Activated CD4-positive, alpha-beta T cell treated with anti-CD3 and anti-CD28 coated beads, Interleukin-2, amount 50 U/mL, for 16 hours (primary cell): ENCODE measurements at places on chromosomes 6 and 20.

DNA sequence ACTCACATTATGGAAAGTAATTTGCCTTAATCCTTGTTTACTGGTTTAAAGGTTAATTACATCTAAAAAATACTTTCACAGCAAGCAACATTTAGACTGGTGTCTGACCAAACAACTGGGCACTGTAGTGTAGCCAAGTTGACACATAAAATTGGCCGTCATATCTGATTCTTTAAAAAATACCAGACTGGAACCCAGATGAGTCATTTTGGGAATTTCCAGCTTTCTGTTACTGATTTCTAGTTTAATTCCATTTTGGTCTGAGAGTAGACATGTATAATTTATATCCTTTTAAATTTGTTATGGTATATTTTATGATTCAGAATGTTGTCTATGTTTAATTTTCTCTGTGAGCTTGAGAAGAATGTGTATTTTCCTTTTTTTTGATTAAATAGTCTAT, 44.1 kb downstream of the SCP2D1 start:
- DNase-seq = no peak

- no peak for DNase-seq
Measured at GRCh38 chr6:52515219-52515960, 61.5 kb downstream of the TRAM2 start.

GRCh38 chr20:25534845-25535244, 50.5 kb downstream of the NINL start:
- DNase-seq = no peak

DNA sequence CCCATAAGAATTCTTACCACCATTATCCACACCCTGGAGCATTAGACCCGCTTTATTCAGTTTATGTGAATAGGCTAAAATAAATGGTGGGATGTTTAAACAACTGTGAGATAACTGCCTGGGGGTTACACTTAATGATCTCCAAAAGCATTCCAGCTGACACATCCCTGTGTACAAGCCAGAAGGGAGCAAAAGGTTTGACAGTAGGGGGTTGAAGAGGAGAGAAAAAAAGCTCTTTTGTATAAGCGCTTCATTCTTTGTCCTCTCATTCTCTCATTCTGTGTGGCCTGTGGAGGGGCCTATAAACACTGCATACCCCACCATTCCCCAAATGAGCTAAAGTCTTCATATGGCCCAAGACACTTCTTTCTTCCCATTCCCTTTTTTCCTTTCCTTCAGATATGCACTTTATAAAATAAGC, 30.8 kb upstream of the COL21A1 start:
- no peak for DNase-seq

- DNase-seq = no peak
Measured at GRCh38 chr20:3543901-3544507, 73.2 kb downstream of the ATRN start.

- no peak for DNase-seq
Measured at GRCh38 chr6:53426117-53426516, 77.4 kb upstream of the ELOVL5 start.

GRCh38 chr6:73058736-73059135, 166.6 kb downstream of the KHDC1L start:
- no peak for DNase-seq

DNA sequence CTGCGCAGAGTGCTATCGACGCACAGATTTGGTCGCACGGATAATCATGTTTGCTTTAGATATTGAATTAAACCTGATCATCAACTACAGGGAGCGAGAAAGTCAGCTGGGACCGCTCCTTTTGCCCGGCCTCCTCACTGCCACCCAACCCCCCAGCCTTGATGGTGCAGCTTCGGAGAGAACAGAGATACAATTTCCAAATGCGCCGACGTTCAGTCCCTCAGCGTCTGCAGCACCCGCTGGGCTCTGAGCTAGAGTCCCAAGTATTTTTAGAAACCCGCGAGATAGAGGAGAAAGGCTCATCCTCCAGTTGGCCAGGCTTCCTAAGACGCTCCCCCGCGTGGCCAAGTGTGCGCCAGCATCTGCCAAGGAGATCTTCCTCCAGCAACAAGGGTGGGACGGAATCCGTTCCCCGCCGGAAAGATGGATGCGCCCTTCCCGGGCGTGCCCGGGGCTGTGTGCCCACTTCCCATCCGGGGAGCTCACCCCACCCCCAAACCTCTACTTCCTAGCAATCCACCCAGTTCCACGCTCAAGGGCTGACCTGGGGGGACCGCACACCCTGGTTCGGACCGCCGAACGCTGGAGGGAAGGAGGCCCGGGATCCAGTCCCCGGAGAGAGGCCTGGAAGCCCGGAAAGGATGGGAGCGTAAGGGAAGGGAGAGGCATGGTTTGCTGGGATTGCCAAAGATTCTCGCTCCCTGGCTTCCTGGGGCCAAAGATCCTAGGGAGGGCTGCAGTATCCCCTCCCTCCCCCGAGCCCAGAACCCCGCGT, 4.1 kb downstream of the NKX2-2 start:
- no peak for DNase-seq

DNA sequence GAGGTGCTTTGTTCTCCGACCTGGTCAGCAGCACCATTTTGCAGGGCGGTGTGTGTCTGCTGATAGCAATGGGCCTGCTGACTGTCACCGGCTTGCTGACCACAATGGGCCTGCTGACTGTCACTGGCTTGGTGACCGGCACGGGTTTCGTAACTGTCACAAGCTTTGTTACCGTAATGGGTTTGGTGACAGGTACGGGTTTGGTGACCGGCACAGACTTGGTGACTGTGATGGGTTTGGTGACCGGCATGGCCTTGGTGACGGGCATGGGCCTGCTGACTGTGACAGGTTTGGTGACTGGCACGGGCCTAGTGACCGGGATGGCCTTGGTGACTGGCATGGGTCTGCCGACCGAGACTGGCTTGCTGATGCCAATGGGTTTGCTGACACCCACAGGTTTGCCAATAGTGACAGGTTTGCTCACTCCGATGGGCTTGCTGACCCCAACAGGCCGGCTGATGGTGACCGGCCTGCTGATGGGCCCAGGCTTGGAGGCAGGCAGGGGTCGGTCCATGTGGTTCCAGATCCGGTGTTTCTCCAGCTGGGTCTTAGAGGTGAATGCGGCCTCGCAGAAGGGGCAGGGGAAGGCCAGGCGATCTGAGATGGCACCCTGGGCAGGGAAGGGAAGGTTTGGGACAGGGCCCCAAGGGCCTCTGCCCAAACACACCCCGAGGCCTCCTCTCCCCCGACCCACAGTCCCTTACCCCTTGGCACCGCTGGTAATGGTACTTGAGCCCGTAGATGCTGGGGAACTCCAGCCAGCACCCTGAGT, 3.4 kb downstream of the ZNF512B start:
- DNase-seq = no peak

GRCh38 chr20:60269573-60270162, 311.4 kb downstream of the CDH26 start:
- DNase-seq = no peak

GRCh38 chr6:159501558-159501957, 191.5 kb downstream of the SOD2 start:
- no peak for DNase-seq

DNA sequence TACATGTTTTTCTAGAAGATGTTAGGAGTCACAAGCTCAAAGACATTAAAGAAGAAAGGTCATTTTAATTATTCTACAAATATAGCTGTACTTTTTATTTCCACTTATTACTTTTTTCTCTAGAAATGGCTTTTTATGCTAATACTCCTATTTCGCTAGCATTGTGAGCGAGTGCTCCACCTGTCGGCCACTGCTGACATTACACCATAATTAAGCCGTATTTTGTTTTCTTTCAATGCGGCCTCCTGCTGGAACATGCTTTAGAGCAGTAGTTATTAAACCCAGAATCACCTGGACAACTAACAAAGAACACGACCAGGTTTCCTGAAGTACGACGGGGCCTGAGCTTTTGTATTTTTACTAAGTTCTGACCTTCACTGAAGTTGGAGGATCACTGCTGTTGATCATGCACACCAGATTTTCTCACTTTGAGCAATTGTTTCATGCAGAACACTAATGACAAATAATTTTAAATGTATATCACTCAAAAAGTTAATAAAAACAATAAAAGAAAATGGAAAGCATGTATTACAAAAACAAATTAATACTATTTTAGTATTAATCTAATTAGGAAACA, 74.1 kb upstream of the PAK5 start:
- DNase-seq = peak; percentile 38

GRCh38 chr6:69138148-69138547, 503.1 kb downstream of the ADGRB3 start:
- DNase-seq = no peak

DNA sequence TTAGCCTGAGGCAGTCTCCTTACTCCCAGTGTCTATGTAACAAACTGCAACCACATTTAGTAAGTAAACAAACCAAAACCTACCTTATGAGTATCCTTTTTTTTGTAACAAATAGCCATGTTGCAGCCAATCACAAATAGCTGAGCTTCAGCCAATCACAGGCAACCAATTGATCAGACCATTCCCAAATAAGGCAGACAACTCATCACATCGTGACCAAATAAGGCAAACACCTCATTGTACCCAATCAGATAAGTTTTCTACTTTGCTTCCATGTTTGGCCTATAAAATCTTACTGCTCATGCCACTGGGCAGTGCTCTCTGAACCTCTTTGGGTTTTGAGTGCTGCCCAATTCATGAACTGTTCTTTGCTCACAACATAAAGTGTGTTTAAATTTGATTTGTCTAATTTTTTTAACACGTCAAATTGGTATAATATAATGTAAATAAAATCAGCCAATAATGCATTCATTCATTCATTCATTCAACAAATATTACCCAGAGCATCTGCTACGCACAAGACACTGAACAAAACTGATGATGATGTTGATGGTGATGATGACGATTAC, 117.8 kb downstream of the BCAS1 start:
- DNase-seq = no peak
